Neural crest cell (in vitro differentiated cells): ENCODE measurements at places on chromosomes 1 and 21.

DNA sequence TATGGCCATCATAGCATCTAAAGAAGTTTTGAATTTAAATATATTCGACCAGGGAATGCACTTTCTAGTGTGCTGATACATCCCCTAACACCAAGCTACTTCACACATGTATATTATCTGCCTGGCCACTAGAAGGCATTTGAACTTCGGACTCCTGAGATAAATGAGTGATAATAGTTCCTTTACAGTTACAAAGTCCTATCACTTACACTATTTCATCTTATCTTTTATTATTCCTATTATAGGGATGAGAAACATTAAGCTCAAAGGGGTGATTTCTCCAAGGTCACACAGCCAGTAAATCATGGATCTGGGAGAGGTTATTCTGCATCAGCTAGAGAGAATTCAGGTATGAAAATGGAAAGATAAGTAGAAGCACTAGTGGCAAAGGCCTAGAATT is 40.3 kb downstream of the GPATCH2 start:
- DNase-seq, result no peak

DNA sequence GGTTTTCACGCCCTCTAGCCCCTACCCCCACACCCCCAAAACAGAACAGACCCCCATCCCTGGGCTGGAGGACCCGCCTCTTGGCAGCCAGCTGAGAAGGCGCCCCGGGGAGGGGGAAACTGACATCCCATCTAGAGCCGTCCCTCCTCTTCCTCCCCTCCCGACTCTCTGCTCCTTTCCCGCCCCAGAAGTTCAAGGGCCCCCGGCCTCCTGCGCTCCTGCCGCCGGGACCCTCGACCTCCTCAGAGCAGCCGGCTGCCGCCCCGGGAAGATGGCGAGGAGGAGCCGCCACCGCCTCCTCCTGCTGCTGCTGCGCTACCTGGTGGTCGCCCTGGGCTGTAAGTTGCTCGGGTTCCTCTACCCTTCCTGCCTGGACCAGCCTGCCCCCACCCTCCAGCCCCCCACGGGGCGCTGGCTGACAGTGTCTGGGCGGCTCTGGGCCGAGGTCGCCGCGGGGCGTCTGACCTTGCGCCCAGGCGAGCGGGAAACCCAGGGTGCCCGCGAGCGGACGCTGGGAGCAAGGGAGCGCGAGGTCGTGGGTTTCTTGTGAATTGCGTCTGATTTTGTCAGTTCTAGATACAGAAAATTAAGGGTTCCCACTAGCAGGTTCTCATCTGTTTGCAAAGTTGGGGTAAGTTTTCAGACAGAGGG is 618 bp downstream of the JAM2 start:
- DNase-seq, result peak; percentile 50

DNA sequence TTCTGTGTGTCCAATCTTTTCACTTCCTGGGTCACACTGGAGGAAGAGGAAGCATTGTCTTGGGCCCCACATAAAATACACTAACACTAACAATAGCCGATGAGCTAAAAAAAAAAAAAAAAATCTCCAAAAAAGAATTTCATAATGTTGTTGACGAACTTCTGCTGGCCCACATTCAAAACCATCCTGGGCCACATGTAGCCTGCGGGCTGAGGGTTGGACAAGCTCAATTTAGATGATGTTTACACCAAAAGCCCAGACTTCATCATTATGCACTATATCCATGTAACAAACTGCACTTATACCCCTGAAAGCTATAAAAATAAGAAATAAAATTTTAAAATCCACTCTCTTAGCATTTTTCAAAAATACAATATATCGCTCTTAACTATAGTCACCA is 187.8 kb upstream of the PTBP2 start:
- DNase-seq, result no peak

DNA sequence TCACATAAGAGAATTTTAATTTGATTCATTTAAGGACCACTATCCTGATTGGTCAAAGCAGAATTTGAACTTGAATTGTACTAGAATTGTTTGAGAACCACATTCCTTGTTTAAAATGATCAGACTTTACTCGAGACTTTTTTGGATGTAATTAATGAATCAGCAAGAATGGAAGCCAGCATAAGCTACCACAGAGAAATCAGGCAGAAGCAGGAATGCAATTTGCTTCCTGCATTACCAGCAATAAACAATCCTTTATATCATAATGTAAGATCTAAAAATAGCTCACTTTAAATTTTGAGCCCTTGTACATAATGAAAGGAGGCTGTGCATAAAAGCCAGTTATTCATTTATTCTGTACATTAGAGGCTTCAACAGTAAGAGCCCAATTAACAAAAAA is 119.8 kb upstream of the BACE2 start:
- DNase-seq, result no peak

- DNase-seq, result no peak
These were observed 29.2 kb downstream of the MAPKAPK2 start for GRCh38 chr1:206713910-206714312.

- no peak for DNase-seq
These were observed 1058.0 kb upstream of the ADGRL4 start for GRCh38 chr1:80064524-80064923.

GRCh38 chr1:2810281-2810680 is 8.8 kb upstream of the TTC34 start:
- no peak for DNase-seq

- DNase-seq, result no peak
These were observed 4.4 kb upstream of the WARS2 start for GRCh38 chr1:119144813-119145212.
